ENCODE measurements at places on chromosomes 1 and 21.

GRCh38 chr1:143748906-143749305 is 222.9 kb downstream of the FAM72C start:
- DNase-seq, result no peak

- DNase-seq, result peak; percentile 89
These were observed 89.9 kb downstream of the SGIP1 start for GRCh38 chr1:66623812-66624211.

DNA sequence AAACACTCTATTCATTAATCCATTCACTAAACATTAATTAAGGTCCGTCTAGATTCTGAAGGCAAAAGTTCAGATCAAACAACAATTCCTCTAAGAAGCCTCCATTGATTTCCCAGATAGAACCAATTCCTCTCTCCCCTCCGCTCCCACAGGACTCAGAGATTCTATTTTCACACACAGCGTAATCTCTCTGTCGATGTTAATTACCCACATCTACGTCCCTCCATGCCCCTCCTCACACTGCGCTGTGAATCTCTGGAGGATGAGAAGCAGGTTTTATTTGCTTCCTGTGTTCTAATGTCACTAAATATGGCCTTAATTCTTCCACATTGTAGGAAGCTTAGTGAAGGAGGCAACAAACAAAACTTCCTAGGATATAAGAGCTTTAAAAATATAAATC is 306.7 kb downstream of the DSCAM start:
- DNase-seq, result no peak

- no peak for DNase-seq
These were observed 113.1 kb downstream of the RRAGC start for GRCh38 chr1:38746402-38746935.

DNA sequence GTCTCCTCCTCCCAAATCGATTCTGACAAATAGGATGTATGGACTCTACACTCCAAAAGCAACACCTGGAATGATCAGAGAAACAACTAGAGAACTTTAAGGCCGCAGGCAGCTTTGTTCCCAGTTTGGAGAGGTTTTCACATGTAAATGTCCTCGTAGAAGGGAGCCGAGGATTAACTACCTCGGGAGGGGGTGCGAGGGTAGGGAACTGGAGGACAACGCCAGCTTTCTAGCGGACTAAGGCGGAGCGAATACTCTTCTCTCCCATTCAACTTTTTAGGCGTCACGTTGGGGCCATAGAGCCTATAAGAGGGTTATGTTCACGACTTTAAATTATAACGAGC is 1.2 kb downstream of the SCAF4 start:
- no peak for DNase-seq

DNA sequence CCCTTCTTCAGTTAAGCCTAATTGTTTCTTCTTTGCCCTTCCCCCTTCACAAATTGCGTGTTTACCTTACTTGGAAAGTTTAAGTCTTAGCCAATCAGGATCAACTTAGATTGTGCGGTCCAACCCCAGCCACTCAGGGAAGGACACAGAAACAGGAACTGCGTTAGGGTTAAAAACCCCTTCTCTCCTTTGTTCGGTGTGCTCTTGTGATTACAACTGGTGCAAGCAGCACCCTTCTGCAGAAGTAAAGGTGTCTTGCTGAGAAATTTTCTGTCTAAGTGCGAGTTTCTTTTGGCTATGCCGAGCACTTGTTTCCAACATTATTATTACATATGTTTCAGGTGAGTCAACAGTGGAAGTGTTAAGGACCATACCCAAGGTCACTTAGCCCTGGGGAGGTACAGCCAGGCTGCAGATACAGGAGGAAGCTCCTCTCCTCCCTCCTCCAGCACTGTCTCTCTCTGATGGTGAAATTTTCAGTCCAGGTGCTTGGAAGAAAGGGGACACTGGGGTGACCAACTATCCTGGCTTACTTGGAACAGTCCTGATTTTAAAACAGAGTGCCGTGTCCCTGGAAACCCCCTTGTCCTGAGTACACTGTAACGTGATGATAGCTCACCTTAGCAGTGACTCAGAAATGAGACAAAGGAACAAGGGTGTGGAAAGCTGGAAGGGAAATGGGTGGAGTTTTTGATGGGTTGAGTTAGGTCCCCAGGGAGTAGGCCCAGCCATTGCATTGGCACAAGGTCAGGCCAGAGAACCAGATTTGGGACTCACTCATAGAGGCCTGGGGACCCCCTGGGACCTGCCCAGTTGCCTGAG is 68.7 kb upstream of the KLHDC7A start:
- DNase-seq, result no peak

Data from fibroblast of lung (primary cell).